NCI-H187 treated with DMSO at 0.1 percent for 48 hours (cell line): ENCODE measurements at places on chromosomes 6 and 20.

DNA sequence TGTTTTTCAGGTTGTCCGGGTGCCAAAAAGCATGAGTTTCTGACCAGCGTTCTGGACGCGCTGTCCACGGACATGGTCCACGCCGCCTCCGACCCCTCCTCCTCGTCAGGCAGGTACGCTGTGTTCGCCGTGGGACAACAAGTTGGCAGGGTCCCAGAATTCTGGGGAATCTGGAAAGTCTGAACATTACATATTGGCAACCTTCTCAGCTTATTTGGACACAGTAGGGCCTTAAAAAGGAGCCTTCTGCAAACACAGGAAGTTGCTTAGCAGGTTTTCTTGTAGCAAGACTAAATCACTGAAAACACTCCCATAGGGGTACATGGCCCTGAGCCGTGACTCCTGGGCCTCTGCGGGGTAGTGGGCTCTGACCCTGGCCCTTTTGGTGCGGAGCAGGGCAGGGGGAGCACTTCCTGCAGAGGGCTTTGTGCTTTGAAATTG is 209.7 kb downstream of the SMOC2 start:
- DNase-seq: no peak

- DNase-seq: no peak
Measured at GRCh38 chr6:119234941-119235340, 114.6 kb downstream of the MAN1A1 start.

DNA sequence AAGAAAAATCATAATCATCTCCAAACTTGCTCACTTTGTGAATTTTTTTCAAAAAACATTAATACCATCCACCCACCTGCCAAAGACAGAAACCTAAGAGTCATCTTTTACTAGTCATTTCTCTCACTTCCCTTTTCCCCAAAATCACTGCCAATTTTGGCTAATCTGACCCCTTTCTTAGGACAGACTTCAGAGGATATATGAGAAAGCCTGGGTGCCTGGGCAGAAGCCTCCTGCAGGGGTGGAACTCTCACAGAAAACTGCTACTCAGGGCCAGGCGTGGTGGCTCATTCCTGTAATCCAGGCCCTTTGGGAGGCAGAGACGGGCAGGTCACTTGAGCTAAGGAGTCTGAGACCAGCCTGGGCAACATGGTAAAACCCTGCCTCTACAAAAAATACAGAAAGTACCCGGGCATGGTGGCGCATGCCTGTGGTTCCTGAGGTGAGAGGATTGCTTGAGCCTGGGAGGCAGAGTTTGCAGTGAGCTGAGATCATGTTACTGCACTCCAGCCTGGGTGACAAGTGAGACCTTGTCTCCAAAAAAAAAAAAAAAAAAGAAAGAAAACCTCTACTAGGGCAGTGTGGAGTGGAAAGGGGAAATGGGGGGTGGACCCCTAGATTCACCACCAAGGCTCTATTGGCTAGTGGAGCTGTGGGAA is 3.8 kb downstream of the DEK start:
- no peak for DNase-seq

- no peak for DNase-seq
Measured at GRCh38 chr20:10132387-10132786, 86.2 kb upstream of the SNAP25 start.

DNA sequence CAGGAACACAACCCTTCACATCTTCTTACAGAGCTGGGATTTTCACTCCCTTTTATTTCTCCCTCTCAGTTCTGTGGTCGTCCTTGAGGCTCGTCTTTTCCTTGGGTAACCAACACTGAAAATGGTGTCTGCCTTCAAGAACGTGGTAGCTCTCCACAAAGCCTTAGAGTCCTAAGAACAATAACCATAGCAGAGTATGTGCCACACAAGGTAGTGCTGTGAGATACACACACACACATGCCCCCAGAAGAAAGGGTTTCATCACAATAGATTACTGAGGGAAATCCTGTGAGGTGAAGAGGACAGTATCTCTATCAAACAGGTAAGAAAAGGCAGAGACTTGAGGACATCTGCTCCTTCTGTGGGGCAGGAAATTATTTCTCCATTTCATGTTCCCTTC is 104.8 kb upstream of the HDAC2 start:
- DNase-seq: no peak

GRCh38 chr6:167428664-167429333 is 103.9 kb downstream of the TTLL2 start:
- DNase-seq: no peak

- peak; percentile 14 for DNase-seq
Measured at GRCh38 chr6:41257369-41258195, 28.9 kb downstream of the TREM1 start.
